ENCODE measurements at places on chromosomes 13 and 19.

DNA sequence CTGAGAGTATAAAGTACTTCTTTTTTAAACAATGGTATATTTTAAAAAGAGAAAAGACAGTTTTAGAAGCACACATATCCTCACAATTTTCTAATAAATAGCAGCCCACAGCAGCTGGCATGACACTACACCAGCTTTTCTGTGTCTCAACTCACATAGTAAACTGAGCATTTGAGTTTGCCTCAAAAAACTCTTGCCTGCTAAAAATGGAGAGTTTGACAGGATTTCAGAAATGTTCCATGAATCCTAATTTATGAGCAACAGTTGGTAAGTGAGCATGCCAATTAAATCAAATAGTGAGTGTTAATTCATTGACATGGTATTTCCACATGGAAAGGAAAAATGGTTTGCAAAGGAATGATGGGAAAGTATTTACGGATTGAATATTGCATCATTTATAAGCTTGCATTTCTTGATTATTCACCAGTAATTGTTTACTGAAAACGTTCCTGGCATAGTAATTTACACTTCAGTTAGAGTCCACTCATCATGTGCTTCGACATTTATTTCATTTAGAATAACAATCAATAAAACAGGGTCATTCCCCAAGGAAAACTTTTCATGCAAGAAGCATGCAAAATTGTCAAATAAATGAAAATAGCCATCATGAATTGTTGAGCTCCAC is 323.0 kb downstream of the EFNB2 start:
- DNase-seq, result no peak

- no peak for DNase-seq
Observed at GRCh38 chr19:39237200-39238184, 7.3 kb downstream of the IFNL3 start.

DNA sequence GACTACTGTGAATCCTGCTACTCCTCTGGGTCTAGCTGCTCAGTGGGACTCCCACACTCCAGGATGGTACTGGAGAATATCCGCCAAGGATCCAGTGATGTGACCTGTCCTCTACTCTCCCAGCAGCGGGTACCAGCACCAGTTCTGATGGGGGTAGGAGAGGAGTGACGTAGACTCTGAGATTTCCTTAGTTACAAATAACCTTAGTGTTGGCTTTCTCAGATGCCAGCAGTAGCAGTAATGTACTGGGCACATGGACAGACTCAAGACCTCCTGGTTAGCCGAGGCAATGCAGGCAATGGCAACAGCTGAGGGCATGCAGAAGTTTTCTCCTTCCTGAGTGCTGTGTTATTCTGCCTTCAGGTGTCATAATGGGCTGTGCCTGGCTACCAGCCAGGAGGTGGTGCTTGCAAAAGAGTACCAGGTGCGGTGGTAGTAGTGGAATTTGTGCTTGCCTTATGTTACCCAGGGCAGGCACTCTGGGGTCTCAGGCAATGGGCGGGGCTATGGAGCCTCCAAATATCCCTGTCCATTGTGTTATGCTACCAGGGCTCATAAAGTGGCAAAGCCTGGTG is 105.3 kb upstream of the KLF5 start:
- no peak for DNase-seq

DNA sequence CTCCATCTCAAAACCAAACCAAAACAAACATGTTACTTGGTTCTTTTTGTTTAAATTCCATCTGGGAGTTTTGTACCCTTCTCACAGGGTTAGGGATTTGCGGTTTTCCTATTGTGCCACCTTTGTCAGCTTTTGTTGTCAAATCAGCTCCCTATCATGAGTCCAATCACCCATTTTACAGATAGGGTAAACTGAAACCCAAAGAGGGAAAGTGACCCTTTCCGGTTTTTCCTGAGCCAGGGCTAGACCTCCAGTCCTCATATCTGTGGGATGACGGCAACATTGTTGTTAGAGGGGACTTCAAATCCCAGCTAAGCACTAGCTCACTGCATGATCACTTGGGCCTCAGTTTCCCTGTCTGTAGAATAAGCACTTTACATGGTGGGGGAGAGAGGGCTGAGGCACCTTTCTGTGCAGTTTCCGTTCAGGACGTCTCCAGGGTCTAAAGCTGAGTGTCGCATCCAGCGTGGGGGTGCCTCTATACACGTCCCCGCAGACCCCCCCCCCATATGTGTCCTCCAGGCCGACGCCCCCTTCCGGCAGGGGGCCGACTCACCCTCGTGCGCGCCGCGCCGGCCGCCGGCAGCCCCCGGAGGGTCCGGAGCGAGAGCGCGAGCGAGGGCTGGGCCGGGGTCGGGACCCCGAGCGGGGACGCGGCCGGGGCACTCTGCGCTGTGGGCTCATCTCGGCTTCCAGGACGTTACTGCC is 3.9 kb downstream of the CCDC194 start:
- DNase-seq, result no peak

DNA sequence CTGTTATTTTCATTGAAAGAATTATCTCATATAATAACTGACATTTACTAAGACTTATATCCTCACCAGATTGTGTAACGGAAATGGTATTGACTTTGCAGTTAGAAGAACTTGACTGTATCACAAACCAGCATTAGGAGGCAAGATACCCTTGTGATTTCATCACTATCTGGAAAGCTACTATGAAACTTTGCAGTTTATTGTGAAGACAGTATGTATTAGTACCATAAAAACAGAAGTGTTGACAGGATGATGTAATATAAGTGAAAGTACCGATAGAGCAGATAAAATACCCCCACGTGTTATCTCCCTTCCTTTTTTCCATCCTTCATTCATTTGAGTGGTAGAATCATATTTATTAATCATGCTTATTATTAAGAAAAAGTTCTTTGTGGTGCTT is 365.7 kb upstream of the KLHL1 start:
- DNase-seq, result no peak

DNA sequence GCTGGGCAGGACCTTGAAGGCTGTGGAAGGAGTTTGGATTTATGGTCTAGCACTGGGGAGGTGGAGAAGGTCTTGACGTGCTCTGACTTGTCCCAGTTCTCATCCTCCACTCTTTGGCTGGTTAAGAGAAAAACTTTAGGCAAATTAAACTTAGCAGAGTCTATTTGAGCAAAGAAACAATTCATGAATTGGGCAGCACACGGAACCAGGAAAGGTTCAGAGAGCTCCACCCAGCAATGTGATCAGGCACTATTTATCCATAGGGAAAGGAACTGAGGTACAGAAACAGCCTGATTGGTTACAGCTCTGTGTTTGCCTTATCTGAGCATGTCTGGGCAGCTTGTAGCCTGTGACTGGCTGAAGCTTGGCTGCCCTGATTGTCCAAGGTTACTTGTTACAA is 45.4 kb upstream of the CYP2B6 start:
- DNase-seq, result no peak

GRCh38 chr19:33333642-33334041 is 31.3 kb upstream of the CEBPA start:
- no peak for DNase-seq

- DNase-seq, result no peak
Observed at GRCh38 chr13:33411312-33411711, 125.8 kb upstream of the STARD13 start.

DNA sequence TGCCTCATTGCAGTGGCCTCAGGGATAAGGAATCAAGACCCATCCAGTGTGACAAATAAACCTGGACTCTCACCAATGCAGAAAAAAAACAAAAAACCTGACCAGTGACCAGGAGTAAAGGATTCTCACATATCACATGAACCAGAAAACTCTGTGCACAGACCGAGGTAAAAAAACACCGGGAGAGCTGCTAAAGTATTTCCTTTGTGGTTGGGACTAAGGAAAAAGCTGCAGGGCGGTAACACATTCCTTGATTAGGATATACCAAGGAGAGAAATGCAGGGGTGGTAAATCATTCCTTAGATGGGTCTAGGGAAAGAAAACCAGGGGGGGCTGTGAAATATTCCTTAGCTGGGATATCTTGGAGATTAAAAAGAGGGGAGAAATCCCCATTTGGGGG is 64.8 kb upstream of the ZNF85 start:
- DNase-seq, result no peak

DNA sequence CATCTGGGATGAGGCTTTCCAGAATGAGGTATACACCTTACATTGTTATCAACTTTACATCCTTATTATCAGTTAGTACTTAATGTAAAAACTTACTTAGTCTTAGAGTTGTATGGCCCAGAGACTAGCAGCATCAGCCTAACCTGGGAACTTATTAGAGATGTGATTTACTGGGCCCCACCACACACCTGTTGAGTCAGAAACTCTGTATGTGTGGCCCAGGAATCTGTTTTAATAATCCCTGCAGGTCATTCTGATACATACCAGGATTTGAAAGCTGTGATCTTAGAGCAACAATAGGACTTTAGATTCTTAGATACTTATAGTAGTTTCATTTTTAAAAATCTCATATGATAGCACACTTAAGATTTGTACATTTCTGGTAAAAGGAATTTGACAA is 17.4 kb downstream of the FNDC3A start:
- DNase-seq, result no peak

- no peak for DNase-seq
Observed at GRCh38 chr13:99864627-99864990, 107.0 kb downstream of the ZIC5 start.

DNA sequence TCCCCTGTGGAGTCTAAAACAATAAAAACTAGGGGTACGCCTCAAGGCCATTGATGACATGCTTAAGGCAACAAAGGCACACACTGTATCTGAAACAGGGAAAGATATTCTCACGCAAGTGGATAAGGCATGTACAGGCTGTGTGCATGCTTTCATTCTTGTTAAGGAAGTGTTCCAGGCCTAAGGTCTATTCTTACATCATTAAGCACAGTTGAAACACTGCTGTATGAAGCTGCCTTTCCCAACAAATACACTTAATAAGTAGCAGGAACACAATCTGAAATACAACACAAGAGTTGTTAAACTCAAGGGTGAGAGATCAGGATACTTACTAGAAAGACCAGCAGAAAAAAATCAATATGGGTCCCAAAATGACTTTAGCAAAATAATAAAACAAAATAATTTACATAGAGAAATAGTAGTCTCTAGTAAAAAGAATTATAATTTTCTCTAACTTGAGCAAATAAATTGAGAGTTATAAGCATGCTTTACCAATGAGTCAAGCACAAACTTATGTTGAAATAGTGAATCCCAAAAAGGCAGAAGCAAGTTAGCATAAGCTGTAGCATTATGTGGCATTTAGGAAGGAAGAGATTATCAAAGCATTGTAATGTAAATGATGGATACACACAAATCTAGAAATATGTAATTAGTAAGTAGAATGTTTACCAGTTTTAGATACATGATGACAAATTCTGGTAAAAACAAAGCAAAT is 796.9 kb downstream of the SLITRK1 start:
- no peak for DNase-seq

DNA sequence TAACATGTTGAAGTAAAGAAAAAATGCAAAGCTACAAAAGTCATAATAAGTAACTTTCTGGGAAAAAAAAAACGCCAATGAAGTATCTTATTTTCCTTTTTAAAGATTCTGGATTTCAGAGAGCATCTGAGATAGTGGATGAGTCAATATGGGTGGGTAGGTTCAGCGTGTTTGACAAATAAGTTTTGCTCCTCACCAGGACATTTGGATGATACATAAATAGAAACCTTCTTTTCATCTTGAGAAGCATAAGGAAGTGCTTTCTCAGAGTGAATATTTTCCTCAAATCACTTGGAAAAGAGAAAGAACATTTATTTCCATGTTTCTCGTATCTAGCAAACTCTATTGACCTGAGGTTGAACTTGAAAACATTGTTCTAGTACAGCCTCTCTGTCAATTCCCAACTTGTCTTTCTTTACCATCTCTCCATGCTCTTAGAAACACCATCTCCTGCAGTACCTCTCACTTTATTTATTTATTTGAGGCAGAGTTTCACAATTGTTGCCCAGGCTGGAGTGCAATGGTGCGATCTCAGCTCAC is 463.2 kb downstream of the KLF5 start:
- DNase-seq, result no peak

GRCh38 chr13:20148501-20149183 is 12.2 kb downstream of the GJA3 start:
- DNase-seq, result no peak

DNA sequence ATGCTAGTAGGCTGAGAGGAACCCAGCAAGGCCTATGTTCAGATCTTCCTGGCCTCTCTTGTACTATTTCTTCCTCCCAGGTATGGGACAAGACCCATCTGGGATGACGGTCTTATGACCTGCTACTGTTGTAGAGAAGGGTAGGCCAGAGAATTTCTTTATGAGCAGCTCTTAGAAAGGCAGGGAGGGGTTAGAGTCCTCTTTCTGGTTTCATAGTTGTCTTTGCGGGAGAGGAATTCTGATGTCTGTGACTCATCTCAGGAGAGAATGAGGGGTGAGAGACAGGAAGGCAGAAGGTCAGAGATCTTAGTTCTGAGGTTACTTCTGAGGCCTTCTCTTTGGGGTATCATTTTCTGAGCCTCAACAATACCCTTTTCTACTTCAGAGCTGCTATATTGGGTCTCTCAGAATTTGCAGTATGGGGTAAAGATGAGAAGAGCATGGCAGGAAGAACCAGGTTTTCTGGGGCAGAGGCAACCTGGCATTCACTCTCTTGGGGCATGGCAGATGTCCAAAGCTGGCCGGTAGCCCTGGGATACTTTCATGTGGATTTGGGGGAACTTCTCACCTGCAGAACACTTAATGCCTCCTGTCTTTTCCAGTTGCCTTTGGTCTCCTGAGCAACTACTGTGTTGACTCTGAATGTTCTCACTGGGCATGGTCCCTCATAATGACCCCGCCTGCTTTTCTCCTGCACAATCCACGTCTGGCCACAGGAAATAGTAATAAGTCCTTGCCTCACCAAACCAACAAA is 154.4 kb downstream of the GGACT start:
- DNase-seq, result no peak

DNA sequence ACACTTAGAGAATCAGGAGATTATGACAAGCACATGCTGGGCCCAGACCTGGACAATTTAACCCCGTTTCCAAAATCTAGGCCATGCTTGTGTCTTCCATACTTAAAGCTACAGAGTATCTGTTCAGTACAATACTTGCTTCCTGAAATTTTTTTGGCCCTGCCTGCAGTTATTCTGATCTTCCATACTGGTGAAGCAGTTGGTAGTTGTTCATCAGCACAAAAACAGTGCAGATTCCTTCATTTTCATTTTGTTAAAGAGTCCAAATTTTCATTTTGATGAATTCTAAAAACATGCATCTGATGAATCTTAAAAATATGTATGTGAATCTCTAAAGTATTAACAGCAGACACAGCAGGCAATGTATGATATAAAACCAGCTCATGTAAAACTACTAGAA is 49.2 kb downstream of the POLR1D start:
- no peak for DNase-seq

DNA sequence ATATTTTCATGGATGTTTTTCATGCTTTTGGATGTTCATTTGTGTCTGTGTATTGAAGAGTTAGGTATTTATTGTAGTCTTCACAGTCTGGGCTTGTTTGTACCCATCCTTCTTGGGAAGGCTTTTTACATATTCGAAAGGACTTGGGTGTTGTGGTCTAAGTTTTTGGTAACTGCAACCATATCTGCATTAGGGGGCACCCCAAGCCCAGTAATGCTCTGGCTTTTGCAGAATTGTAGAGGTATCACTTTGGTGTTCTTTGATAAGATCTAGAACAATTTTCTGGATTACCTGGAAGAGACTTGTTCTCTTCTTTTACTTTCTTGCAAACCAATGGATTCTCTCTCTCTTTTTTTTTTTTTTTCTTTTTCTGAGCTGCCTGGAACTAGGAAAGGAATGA is 581.3 kb downstream of the DACH1 start:
- no peak for DNase-seq

All from T-helper 22 cell (primary cell).